ENCODE measurements at places on chromosomes 12 and 14.

- DNase-seq = no peak
Observed at GRCh38 chr12:110548678-110549077, 34.4 kb downstream of the PPTC7 start.

DNA sequence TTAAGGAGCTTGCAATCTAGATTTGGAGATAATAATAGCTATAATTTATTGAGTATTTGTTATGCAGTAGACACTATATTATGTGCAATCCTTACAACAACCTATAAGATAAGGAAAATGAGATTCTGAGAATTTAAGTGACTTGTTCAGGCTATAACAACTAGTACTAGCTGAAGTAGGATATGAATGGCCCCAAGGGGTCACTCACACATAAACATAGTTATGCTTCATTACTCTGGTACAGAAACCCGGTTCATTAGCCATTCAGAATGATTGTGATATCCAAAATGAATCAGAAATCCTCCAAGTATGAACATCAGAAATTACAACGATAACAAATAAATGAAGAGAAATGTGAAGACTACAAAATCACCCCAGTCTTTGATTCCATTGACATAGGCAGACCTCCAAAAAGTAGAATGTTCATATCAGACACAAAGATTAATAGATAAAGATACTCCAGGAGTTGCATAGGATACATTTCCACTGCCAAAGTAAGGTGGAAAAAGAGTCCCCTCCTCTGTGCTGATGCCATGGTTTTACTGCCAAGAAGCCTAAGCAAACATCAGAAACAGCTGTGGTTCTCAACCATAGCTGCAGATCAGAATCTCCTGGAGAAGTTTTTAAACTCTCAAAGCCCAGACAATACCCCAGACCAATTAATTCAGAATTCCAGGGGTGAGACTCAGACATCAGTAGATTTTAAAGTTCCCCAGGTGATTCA, 8.6 kb upstream of the NID2 start:
- DNase-seq = no peak

DNA sequence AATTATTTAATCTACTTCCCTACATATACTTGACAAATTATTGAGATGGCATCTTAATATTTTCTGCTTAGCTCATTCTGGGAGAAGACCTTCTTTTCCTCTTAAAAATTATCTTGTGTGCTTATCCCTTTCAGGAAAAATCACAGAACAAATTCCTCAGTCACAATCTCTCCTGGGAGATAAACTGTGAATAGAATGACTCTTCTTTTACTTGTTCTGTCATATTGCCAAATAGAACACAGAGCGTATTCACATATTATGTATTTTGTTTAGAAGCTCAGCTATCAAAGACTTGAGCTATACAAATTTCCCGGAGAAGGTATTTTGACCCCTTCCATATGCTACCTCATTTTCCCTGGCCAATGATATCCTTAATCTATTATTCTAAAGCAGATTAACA, 146.7 kb downstream of the TMEM117 start:
- DNase-seq = no peak

- no peak for DNase-seq
Observed at GRCh38 chr12:119573086-119573485, 20.5 kb upstream of the TMEM233 start.

GRCh38 chr12:77433799-77434198, 368.4 kb upstream of the E2F7 start:
- no peak for DNase-seq

DNA sequence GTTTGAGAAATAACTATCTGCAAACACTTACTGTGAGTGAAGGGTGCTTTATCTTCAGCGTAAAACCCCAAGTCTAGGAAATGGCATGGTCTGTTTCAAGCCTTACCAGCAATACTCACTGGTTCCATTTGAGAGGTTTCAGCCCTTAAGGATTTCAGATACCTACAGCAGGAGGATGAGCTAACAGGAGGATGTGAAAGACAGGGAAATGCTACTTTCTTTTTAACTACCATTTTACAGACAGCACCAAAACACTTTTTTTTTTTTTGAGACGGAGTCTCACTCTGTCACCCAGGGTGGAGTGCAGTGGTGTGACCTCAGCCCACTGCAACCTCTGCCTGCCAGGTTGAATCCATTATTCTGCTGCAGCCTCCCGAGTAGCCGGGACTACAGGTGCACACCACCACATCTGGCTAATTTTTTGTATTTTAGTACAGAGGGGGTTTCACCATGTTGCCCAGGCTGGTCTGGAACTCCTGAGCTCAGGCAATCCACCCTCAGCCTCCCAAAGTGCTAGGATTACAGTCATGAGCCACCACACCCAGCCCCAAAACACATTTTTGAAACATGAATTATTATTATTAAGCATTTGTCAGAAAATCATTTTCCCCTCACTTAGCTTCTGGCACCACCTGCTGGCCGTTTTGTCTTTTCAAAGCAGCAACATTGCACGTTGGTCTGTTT, 4.6 kb downstream of the MTRFR start:
- peak; percentile 23 for DNase-seq

- no peak for DNase-seq
Observed at GRCh38 chr14:81169711-81170103, 51.1 kb downstream of the GTF2A1 start.

DNA sequence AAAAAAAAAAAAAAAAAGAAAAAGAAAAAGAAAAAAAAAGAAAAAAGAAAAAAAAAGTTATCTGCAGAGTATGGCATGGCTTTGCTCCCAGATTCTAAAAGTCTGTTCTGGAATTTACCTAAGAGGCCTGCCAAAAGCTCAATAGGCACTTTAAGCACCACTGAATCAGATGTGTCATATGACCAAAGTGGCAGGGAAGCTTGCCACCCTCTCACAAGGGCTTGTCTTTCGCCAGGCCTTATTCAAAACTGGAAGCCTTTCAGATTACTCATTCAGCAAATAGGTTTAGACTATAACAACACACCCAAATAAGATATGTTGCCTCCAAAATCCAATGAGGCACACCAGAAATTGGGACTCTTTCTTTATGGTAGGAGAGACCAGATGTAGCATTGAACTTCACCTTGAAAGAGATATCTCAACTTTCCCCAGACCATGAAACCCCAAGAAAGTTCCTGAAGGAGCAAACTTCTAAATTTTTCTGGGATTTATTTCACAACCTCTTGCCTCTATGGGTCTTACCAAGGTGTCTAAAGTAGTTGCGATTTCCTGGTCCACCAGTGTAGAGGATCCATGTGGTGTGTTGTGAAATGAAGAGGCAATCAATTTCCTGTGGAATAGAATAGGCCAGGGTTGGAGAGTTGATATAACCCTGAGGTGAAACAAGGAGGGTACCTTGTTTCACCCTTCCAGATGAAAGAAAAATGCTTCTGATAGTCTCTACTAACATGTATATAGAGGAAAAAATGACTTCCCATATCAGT, 218.8 kb downstream of the DAD1 start:
- no peak for DNase-seq

- DNase-seq = no peak
Observed at GRCh38 chr14:105525861-105526775, at the start of gene TMEM121. TSS of gene TMEM121 (plus strand) at chr14:105526583. CDS start at chr14:105528835, 2,252 bp downstream.

GRCh38 chr14:26791117-26791806, 193.4 kb upstream of the NOVA1 start:
- no peak for DNase-seq

- no peak for DNase-seq
Observed at GRCh38 chr14:69855180-69855832, 23.9 kb upstream of the SMOC1 start.

DNA sequence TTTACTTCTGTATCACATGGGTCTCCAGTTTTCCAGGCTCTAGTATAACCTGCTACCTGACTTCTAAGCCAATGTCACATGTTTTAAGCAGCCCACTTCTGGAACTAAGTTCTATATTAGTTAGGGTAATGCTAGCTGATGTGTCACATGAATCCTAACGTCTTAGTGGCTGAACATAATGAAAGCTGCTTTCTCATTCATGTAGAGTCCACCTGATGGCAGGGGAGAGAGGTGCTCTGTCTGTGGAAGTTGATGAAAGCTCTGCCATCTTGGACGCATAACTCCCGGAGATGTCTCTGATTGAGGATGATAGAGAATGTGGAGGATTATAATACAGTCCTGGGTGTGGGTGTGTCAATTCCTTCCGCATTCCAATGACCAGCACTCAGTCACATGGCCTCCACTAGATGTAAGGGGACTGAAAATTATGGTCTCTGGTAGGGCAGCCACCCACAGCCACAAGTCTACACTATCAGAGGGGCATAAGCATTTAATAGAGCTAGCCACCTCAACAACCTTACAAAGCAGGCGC, 234.4 kb upstream of the CRY1 start:
- DNase-seq = no peak
